Hepatocyte (in vitro differentiated cells): ENCODE measurements at places on chromosomes 7 and 10. TPM values are rescaled to one million over a fixed set of nuclear protein-coding genes. Genes with fewer than 3 reads are reported as not detected.

DNA sequence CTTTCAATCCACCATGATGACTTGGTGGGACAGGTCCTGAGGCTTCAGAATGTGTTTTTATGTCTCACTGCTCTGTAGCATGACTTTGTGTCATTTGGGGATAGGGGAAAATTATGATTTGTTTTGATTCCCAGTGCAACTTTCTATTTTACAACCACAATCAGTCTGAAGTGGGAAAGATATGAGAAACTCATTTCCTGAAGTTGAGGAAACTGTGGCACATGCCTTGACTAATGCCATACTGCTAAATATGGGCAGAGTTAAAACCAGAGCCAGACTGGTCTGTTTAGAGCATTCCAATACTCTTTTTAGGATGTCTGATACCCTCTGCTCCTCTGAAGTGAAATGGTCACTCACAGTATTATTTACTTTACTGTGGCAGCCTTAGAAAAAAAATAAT, 307.7 kb downstream of the ADRA2A start:
- no peaks in the 10 kb centered on the region for H3K36me3 ChIP-seq
- no peaks in the 10 kb centered on the region for H3K27me3 ChIP-seq
- H3K4me3 ChIP-seq, result no peak overlapping the region
- no peak for DNase-seq

DNA sequence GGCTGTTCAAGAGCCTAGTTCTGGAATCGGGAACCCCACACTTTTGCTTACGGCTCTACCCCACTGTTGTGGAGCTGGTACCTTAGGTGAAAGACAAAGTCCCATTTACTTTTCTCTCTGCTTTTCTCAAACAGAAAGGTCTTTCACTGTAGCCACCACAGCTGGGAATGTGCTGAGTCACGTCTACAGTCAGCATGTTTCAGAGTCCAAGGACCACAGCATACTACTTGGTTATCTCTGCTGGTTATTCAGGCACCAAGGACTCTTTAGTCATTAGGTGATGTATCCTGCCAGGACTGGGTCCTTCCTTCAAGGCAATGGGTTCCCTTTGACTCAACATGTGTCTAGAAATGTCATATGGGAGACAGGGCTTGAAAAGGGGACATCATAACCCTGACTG, 266.8 kb upstream of the STEAP1 start:
- H3K4me3 ChIP-seq, result no peak overlapping the region
- peak; percentile 26 for DNase-seq
- H3K27me3 ChIP-seq, result no peaks in the 10 kb centered on the region
- no peaks in the 10 kb centered on the region for H3K4me1 ChIP-seq
- no peak overlapping the region for H3K27ac ChIP-seq

The ANXA8 gene
- 60.4 and 87.6 TPM in 2 replicates for total RNA-seq

DNA sequence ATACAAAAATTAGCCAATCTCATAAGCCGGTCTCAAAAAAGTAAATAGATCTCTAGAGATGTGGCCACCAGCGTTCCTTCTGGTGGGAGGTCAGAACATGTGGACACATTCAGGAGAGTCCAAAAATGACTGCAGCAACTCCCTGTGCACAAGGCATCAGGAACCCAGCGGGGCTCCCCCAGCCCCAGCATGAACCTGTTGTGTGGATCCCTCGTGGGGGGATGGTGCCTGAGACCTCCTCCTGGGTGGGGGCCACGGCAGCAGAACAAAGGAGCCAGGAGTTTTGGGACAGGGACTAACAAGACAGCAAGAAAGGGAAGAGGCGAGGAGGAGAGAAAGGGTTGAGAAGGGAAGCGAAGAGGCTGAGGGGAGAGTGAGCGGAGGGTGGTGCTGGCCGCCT, 121.8 kb downstream of the WDR37 start:
- no peak overlapping the region for H3K27ac ChIP-seq
- H3K4me3 ChIP-seq, result no peak overlapping the region

DNA sequence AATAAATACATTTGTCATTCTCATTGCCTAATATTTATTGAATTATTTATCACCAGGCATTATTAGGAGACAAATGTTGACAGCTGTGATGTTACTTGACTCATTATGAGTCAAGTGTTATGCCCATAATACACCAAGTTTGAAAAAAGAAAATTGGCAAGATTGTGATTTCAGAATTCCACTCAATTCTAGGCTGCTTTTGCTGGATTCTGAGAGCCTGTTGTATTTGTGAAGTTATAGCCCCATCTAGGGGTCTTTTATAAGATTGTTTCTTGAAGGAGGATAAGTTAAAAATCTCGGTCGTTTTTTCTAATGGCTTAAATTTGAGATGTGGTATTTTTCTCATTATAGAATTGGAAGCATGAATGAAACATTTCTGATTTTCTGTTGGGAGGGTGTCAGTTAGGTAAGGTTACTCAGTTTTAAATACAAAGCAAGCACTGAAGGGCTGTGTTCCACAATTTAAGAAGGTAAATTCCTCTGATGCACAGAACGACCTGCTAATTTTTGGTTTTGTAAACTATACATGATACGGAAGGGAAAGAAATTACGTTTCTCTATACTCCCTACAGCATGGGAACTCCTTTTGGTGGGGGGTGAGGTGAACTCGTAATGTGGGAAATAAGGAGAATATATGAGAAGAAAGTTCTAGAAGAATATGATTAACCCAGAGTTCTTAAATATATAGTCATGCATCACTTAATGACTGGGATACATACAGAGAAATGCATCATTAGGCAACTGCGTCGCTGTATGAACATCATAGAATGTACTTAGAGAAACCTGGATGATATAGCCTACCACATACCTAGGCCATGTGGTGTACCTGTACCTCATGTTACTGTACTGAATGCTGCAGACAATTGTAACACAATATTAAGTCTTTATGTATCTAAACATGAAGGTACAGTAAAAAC, 2.6 kb downstream of the STK31 start:
- H3K27me3 ChIP-seq, result no peaks in the 10 kb centered on the region
- H3K27ac ChIP-seq, result no peak overlapping the region
- DNase-seq, result peak; percentile 71
- no peaks in the 10 kb centered on the region for H3K36me3 ChIP-seq

The MMD2 gene
- not detected in 2 replicates for total RNA-seq

GRCh38 chr7:149776289-149776688, 2.9 kb upstream of the ZNF467 start:
- no peaks in the 10 kb centered on the region for H3K36me3 ChIP-seq
- H3K4me1 ChIP-seq, result peaks cover 9% of the 10 kb centered on the region
- no peak overlapping the region for H3K4me3 ChIP-seq
- no peak overlapping the region for H3K27ac ChIP-seq
- DNase-seq, result no peak
- H3K27me3 ChIP-seq, result peaks cover 3% of the 10 kb centered on the region

- H3K27ac ChIP-seq, result no peak overlapping the region
- no peaks in the 10 kb centered on the region for H3K36me3 ChIP-seq
- no peak for DNase-seq
- H3K4me1 ChIP-seq, result no peaks in the 10 kb centered on the region
- no peak overlapping the region for H3K4me3 ChIP-seq
- H3K27me3 ChIP-seq, result no peaks in the 10 kb centered on the region
Observed at GRCh38 chr7:94832051-94832450, 75.3 kb upstream of the PPP1R9A start.

The PSD gene
- 9.9 and 13.1 TPM in 2 replicates for total RNA-seq

GRCh38 chr10:14727465-14727864, 47.2 kb downstream of the FAM107B start:
- no peak overlapping the region for H3K4me3 ChIP-seq
- no peaks in the 10 kb centered on the region for H3K4me1 ChIP-seq
- no peak overlapping the region for H3K27ac ChIP-seq
- no peaks in the 10 kb centered on the region for H3K36me3 ChIP-seq
